Aorta (tissue), 5 donors: ENCODE measurements at places on chromosomes 2 and 18.

- no peak for DNase-seq
These were observed 55.1 kb downstream of the CDH19 start for GRCh38 chr18:66548747-66549146.

GRCh38 chr2:24618680-24619079 lies 127.6 kb downstream of the NCOA1 start:
- no peak for DNase-seq

GRCh38 chr2:138504546-138505235 lies 3.1 kb downstream of the SPOPL start:
- no peak for DNase-seq

- DNase-seq, result peak; percentile 90
These were observed 17.7 kb downstream of the IWS1 start for GRCh38 chr2:127508631-127509034.

GRCh38 chr2:76280686-76281085 lies 570.0 kb upstream of the GCFC2 start:
- DNase-seq, result no peak

DNA sequence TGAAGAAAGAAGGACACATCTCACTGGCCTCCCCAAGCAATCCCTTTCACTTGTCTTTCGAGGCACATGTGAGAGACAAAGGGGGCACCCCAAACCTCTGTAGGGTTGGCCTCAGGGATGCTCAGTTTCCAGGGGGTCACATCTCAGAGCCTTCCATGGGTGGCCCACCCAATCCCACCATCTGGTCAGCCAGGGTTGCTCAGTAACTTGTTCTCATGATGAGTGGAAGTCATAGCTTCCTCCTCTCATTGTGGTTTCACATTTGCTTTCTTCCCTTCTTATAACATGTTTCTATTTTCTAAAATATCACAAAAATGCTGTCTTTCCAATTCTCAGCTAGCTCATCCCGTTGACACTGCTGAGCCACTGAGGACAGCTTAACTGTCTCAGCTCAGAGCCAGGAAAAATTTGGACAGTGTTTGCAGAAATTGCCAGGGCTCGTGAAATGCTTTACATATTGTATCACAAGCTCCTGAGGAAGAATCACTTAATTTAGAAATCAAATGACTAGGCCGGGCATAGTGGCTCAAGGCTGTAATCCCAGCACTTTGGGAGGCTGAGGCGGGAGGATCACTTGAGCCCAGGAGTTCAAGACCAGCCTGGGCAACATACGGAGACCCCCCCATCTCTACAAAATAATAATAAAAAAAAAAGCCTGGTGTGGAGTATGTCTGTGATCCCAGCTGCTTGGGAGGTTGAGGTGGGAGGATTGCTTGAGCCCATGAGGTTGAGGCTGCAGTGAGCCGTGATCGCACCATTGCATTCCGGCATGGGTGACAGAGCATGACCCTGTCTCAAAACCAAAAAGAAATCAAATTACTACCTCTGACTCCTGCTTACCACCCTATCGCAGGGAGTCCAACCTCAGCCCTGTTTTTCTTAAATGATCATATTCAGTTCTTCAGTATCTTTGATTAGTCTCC lies 129.3 kb downstream of the PRKCE start:
- DNase-seq, result no peak

DNA sequence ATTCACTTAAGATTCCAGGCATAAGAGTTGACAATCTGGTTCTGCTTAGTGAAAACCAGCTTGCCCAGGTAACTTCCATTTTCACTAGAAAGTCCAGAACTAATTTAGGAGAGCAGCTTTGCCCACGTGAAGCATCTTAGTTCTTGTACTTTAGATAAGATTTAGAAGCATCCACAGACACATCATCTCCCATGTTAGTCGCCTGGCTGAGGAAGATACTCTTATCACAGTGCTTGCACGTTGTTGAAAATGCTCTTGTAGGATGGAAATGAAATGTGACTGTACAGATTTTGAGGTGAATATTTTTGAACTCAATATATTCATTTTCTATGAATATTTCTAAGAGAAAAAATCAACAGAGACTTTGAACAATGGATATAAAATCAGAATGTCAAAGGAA lies 159.7 kb downstream of the SOCS6 start:
- no peak for DNase-seq

DNA sequence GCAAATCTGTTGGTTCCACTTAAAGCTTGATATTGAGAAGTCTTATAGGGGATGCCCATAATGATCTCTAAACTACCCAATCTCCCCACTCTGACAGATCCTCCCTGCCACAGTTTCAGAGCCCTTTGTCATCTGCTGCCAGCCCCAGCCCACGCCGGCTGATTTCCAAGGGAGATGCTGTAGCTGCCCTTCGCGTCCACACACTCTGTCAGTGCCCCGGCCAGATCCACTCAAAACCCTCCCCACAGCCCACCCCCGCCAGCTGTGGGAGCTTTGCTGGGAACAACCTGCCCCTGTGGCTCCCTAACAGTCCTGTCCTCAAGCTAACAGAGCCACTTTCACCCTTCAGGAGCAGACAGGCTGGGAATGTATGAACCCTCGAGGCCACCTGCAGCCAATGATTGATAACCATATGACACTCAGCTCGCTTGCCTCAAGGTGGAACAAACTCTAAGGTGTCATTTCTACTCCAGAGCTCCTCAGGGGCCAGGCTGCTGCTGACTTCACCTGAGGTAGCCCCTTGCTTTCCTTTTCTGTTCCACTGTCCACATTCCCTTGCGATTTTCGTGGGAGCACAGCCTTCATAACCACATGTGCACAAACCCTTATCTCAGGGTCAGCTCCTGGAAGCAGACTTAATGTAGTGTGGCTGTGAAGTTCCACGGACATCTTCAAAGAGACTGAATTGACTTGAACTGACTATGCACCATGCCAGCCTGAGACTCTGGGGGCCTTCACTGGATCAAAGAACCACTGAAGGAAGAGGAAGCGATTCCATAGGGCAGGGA lies 92.6 kb upstream of the LGALSL start:
- no peak for DNase-seq

DNA sequence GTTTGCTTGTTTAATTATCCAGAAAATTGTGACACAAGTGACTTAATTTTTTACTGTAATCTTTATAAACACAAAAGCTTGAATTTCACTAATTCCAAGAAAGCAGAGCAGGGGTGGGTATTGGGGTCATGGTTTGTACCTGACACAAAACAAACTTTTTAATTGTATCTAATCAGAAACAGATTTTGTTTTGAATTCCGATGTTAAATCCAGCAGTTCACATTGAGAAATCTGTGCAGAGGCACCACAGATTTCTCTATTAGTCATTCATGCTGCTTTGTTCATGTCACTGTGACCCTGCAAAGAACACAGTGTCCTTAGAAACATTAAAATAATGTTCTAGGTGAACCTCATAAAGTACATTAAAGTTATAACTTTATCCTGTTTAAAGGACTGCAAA lies 443.4 kb downstream of the NYAP2 start:
- no peak for DNase-seq

GRCh38 chr2:234392041-234392615 lies 104.8 kb downstream of the ARL4C start:
- DNase-seq, result no peak

DNA sequence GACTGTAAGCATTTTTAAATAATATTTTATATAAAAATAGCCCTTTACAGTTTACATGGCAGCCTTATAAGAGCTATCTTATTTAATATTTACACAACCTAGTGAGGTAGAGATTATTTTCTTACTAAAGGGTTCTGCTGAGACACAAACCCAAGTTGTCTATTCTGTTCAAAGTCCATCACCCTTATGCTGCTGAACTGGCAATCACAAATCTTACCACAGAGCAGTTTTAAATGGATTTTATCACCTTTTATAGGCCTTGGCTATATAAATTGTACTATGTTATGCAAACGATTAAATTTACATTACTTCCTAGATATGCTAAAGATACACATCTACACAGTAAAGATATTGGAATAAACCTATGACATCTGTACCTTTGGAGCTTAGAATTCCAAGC lies 40.7 kb downstream of the RBM45 start:
- no peak for DNase-seq

DNA sequence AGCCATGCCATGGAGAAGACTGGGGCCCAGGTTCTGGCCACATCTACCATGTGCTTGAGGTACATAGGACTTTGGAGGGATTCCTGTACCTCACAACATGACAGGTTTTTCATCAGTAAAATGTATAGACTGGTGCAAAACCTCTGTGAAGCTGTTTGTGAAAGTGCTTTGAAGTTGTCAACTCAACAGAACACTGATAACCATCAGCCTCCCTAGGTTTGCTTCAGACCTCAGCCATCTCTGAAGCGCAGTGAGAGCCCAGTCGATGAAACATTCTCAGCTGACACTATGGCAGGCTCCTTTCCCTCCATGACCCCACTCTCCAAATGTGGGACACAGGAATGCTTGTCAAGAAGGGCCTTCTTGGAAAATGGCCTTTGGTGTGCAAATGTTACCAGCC lies 38.6 kb downstream of the STK25 start:
- DNase-seq, result no peak

DNA sequence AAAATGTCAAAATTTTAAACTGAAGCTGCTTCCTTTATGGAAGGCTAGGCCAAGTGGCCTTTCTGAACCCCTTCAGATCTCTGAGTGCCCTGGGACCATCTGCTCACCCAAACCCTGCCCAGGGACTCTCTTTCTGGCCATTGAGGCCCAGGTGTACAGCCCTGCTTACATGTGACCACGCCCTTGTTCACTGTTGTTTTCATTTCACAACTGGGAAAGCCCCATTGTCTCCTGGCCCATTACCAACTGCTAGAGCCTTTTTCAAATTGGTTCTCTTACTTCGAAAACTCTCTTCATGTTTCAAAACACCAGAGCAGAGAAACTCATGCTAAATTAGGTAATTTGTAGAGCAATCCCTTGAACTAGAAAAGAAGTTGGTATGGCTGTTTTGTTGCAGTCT lies 219.5 kb upstream of the TANK start:
- DNase-seq, result no peak

DNA sequence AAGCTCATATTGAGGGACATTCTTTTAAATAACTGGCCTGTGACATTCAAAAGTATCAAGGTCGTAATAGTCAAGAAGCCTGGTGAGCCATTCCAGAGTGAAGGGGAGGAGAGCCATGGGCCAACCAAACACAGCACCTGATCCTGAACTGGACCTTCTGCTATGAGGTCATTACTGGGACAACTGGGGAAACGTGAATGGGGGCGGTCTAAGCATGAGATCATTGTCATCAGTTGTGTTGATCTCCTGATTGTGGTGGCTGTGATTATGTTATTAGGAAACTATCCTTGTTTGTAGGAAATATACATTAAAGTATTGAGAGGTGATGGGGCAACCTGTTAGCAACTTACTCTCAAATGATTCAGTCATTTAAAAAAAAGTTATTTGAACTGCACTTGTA lies 79.3 kb downstream of the FBXO15 start:
- DNase-seq, result no peak

GRCh38 chr18:39329496-39330275 lies 1764.1 kb upstream of the CELF4 start:
- no peak for DNase-seq

GRCh38 chr2:10922307-10923007 lies 10.7 kb downstream of the KCNF1 start:
- DNase-seq, result no peak

GRCh38 chr2:239954166-239955086 lies 70.7 kb downstream of the NDUFA10 start:
- DNase-seq, result peak; percentile 84

- no peak for DNase-seq
These were observed 4.0 kb downstream of the REV1 start for GRCh38 chr2:99485824-99486223.

GRCh38 chr2:30942419-30942818 lies 135.2 kb upstream of the CAPN13 start:
- no peak for DNase-seq

DNA sequence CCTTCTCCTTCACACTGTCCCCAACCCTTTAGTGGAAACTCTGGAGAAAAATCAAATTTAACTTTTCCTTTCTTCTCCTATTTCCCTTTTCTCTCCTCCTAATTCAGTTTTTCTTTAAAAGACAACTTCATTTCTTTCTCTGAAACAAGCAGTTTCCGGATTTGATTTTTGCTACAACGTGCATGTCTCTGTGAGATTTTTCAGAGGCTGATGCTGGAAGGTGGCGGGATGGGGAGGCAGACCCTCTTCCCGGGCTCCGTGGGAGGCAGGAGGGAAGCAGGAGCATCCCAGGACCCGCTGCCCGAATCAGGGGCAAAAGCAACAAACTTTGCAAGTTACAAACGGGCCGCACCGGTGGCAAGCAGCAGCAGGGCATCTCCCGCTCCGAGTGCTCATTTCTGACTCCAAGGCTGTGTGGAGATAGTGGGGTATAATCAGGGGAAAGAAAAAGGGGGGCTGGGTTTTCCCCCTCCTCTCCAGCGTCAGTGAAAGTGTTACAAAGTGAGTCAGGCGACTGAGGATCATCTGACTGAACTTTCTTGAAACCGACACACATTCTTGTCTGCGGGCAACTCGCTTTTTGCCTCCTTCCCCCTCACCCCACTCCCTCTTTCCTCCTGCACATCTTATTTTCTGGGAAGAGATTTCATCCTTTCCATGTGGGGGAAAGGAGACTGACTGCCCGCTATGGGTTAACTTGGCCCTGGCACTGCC lies 6.4 kb downstream of the ZEB2 start:
- no peak for DNase-seq
